DMS53 (cell line): ENCODE measurements at places on chromosomes 16 and 17.

DNA sequence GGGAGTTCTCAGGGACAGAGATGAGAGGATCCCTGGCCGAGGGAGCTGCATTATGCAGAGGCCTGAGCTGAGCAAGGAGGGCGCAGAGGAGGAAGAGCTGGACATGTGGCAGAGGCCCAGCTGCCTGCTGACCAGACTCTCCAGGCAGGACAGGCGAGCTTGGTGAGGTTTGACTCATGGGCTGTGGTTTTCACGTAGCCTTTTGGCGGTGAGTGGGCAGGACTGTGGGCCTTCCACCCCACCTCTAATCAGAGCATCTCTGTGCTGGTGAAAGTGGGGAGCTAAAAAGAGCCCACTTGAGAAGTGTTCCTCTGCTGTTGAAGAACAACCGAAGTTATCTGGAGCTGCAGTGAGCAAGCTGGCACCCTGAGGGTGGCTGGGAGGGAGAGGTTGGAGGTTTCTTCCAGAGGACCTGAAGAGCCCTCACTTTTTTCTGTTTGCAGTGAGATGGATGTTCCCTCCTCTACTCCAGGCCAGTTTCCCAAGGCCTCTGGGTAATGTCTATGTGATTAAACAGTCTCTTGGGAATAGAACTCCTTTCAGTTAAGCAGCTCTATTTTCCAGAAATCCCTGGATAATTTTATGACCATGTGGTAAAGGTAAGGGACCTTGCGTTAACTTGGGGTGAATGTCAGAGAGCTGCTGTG lies 11.9 kb downstream of the EPN2 start:
- no peak for DNase-seq

DNA sequence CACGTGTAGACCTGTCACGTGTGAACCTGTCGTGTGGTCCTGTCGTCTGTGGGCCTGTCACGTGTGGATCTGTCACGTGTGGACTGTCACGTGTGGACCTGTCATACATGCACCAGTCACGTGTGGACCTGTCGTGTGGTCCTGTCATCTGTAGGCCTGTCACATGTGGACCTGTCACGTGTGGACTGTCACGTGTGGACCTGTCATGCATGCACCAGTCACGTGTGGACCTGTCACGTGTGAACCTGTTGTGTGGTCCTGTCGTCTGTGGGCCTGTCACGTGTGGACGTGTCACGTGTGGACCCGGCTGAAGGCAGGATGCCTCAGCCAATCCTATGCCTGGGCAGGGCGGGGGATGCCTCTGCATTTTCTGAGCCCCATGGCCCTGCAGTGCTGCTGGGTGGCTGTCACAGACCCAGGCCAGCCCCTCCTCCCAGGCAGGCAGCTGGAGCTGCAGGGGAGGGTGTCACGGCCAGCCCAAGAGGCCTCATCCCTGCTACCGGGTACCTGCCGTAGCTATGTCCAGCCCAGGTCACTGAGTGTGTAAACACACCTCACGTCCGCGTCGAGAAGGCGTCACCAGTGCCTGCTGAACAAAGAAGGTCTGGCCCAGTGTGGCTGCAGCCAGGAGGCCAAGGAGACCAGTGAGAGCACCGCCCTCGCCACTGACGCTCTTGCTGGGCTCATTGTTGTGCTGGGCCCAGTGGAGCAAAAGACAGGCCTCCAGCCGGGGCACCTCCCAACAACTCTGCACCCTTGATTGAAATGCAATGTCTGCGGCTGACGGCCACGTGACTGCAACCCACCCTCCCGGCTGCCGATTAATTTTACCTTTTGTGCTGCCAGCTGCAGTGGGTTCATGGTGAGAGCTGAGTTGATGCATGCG lies 18.6 kb upstream of the ACSF3 start:
- DNase-seq = no peak

DNA sequence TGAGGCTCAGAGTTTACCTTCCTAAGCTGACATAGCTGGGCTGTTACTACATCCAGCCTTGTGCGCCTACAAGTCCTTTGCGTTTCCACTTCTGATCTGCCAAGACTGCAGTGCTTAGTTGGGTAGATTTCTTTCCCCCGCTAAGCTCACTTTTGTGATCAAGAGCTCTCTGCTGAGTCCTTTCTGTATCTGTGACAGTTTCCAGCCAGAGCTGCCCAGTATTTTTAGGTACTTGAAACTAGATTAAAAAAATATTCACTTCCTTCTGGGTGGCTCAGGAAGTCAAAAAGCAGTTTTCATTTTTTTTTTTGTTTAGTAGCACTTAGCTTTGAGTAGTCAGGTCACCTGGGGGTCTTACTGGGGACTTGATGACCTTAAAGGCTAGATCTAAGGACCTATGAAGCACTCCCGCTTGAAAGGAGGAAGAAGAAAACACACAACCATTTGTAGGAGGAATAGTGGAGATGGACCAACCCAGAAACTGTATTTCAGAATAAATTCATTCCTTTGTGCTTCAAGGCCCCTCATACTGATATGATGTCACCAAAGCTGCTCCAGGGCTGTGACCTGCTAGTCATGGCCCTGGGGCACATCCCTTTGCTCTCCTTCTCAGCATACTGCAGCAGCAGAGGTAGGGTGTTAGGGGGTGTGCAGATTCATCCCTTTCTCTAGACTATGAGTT lies 75.6 kb upstream of the HNF1B start:
- peak; percentile 12 for DNase-seq

DNA sequence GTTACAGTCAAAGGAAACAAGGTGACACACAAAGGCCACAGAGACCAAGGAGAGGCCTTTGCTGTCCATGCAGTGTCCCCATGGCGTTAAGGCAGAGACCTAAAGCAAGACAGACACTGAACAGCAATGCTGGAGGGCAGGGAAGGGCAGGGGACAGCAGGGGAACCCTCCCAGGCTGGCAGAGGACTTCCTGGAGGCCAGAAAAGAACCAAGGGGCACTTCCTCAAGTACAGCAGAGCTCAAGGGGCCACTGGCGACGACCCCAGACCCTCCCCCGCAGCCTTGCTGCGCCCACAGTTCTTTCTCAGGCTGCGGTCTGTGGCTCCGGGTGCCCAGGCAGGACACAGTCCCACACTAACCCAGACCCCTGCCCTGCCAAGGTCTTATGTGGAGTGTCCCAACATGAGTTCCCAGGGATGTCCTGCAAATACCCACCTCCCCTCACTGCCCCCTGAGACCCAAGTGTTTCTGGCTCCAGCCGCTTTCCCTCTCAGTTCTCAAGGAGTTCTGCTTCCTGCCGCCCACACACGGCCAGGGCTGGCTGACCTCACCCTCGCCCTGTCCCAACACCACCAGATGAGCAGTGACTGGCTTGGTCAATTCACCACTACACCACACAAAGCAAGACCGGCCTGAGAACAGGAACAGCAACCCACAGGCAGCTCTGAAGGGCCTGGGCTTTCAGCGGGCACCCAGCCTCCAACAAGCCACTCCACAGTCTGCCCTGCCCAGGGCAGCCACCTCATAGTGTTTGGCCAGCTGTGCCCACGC lies 4.2 kb downstream of the CLCN7 start:
- no peak for DNase-seq

DNA sequence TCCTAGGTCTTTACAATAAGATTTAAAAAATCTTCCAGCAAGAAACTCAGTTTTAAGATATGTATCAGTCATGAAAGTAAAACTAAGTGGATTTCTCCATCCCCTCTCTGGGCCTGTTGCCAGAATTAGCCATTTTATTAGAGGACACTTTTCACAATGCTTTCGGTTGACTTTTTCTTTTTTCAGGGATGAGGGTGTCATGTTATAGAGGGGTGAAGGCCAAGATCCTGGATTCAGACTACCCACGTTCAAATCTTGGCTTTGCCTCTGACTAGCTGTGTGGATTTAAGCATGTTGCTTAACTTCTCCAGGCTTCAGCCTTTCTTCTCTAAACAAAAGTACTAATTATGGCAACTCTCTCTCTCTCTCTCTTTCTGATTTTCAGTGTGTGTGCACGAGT lies 111.7 kb upstream of the COX10 start:
- no peak for DNase-seq

DNA sequence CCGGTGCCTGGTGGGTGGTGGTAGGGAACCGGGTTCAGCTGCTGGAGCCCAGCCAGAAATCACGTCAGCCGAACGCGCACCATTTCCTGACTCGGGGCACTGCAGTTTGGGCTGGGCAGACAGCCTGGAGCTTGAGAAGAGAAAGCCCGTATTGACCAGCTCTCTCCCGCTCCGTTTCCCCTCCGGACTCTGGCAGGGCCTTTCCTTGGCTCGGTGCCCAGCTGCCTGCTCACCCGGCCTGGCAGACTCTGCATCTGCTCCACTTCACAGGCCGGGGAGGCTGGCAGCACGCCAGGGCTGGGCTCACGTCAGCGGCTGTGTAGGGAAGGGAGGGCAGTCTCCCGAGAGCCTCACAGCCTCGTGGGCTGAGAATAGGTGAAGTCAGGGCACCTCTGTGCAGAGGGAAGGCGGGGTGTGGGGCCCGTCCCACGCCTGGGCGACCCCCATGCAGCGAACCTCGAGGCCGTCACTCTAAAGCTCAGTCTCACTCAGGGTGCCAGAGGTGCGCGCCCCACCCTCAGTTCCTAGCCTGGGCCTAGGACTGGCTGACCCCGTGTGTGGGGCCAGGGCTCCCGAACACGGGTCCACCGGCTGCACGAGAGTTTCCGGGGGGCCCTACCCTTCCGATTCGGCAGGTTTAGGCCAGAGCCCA lies 59.1 kb downstream of the OR1D5 start:
- DNase-seq = peak; percentile 99

DNA sequence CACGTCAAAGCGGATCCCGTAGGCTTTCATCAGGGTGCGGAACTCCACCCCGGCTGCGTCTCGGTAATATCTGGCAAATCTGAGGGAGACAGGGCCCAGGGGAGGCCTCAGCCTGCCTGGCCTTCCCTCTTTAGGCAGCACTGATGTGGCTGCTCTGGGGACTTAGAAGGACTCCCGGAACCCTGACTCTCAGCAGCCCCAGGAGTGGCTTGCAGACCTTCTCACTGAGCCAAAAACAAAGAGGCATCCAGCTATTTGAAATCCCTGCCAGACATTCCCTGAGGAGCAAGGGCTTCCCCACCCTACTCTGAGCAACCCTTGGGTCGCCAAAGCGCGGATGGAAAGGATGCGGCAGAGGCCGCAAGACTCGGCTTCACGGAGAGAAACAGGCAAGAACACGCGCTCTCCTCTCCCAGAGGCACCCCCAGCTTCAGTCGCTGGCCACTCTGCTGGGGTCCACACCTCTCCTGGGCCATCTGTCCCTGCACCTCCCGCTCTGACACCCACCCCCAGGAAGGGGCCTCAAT lies 7.9 kb downstream of the P2RX5 start:
- no peak for DNase-seq

GRCh38 chr17:21297597-21297996 lies 13.1 kb downstream of the MAP2K3 start:
- DNase-seq = no peak
